ENCODE measurements at places on chromosomes 11 and 22.

GRCh38 chr22:18056807-18057474 lies 20.8 kb upstream of the PEX26 start:
- DNase-seq = no peak

DNA sequence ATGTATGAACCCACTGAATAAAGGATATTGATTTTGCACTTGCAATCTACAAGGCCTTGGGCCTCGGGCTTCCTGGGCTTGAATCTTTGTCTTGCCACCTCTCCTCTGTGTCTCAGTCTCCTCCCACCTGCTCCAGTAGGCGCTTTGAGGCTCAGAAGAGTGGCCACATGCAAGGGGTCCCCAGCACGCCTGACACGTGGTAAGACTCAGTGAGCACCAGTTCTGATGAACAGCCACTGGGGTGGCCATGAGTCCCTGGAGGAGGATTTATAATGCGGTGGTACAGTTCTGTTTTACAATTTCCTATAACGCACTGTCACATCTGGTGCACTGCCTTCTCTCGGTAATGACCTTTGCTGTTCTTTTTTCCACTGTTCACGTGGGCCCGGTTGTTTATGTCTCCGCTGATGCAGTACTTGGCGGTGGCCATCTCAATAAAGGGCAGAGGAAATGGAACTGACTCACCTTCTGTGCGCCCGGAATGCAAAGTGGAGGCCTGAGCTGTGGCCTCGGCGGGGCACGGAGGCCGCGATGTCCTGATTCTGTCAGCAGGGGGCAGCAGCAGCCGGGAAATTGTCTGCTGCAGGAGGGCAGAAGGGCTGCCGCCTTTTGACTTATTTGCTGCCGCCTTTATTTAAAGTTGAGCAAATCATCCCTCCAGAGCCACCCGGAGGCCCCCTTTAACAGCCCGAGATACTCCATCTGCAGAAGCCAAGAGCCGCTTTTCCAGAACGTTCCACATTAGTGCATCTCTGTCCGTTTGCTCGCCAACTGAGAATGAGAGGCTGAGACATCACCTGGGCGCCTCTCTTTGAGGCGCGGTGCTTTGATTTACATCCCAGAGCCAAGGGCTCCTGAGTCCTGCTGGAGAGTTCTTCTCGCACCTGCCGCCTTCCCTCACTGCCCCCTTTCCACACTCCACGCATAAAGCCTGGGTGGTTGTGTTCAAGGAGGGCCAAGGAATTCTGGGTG lies 6.0 kb upstream of the IFT27 start:
- peak; percentile 75 for DNase-seq

- DNase-seq = no peak
Measured at GRCh38 chr11:995752-996420, 40.6 kb downstream of the MUC6 start.

GRCh38 chr11:14519597-14519916 lies 629 bp downstream of the PSMA1 start:
- DNase-seq = no peak

- no peak for DNase-seq
Measured at GRCh38 chr11:70933981-70934583, 318.3 kb downstream of the SHANK2 start.

- DNase-seq = no peak
Measured at GRCh38 chr11:1031121-1031899, 5.2 kb downstream of the MUC6 start.

- DNase-seq = no peak
Measured at GRCh38 chr11:26621132-26621531, 49.1 kb upstream of the MUC15 start.

- DNase-seq = peak; percentile 27
Measured at GRCh38 chr11:64146036-64146955, 19.6 kb downstream of the MACROD1 start.

GRCh38 chr11:76013526-76013925 lies 192.8 kb downstream of the WNT11 start:
- no peak for DNase-seq

DNA sequence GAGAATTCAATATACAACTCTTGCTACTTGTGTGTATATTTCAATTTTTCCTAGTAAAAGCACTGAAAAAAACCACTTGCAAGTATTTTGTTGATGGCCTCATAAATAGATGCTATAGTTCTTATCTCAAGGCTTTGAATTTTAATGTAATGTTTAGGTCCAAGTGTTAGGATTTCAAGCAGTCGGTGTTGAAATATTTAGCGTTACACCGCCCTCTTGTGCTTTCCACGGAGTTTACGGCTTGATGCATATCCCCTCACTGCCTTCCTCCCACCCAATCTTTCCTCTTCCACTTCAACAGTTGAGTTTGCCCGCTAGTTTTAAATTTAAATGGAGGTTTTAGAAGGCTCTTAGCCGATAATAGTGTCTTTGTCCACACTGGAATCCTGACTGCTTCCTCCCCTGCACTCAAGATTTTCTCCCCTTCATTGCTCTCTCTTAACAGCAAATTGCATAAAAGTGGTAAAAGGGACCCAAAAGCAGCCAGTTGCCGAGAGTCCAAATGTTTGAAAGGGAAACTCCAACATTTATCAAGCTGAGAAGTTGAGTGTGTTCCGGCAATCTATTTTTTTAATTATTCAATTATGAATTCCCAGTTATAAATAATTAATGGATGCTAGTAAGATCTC lies 25.9 kb upstream of the HTATIP2 start:
- DNase-seq = no peak

- no peak for DNase-seq
Measured at GRCh38 chr11:120562806-120563425, 51.4 kb downstream of the GRIK4 start.

GRCh38 chr22:37940698-37941376 lies 12.6 kb downstream of the C22orf23 start:
- DNase-seq = no peak

DNA sequence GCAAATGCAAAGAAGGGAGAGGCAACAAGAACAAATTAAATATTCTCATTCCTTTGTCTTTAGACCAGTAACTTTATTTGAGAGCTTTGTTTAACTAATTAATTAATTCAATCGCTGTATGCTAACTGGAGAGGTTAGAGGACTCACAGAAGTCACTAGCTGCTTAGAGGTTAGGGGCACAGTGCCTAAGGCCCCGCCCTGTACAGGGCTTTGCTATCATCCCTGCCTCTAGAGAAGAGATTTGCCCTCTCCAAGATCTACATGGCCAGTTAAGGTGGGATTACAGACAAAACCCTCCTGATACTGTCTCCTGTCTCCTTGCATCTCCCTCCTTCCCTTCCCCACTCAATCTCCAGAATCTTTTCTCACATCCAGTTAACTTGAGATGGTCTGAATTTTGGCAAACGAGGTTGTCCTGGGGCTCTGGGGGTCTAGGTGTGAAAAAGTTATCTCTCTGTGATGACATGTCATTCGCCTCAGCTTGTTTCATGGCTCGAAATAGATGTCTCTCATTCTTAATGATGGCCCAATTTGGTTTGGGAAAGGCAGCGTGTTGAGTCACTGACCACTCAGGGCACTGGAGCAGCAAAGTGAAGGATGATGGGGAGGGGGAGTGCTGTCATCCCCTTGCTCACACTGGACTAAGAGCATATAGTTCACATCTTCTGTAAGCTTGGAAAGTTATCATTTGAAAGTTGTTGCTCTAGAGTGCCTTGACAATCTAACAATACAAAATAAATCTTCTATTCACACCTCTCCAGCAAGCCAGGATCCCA lies 190.9 kb downstream of the KIRREL3 start:
- no peak for DNase-seq

DNA sequence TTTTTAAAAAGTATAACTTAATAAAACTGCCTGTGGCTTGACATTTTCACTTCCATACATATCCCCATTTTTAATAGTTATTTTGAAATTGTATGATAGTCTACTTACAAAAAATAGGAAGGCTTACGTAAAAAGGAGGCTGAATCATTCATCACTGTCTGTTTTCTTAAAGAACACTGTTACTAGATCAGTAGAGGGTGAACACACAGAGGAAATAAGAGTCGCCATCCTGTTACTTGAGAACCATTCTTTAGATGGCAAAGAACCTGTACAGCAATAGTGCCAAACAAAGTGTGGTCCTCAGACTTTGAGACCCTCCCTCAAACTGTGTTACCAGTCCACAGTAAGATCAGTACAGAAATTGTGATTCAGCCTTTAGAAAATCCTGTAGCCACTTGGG lies 180.7 kb downstream of the PGR start:
- DNase-seq = no peak

DNA sequence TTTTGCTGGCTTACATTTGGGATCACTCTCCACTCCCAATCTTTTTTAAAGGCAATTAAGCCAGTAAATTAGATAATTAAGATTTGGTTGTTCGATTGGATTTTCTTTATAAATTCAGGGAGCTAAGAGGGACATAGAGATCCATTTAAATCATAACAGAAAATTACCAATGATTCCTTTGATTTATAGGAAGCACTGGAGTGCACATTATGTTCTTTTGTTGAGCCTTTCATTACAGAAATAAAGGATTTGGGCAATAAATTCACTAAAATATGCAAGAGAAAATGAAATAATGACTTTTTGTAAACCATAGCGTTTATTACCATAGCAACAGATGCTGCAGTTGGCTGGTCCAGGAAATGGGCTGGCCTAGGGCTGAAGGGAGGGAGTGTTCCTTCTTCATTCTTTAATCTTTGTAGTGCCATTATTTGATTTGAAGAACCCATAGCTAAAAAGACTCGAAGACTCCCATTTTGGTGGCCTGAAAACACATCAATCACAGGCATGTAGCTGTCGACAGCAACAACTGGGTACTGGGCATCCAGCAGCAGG lies 73.0 kb downstream of the C2CD3 start:
- DNase-seq = no peak

GRCh38 chr11:77351281-77351886 lies 49.9 kb upstream of the GDPD4 start:
- no peak for DNase-seq

DNA sequence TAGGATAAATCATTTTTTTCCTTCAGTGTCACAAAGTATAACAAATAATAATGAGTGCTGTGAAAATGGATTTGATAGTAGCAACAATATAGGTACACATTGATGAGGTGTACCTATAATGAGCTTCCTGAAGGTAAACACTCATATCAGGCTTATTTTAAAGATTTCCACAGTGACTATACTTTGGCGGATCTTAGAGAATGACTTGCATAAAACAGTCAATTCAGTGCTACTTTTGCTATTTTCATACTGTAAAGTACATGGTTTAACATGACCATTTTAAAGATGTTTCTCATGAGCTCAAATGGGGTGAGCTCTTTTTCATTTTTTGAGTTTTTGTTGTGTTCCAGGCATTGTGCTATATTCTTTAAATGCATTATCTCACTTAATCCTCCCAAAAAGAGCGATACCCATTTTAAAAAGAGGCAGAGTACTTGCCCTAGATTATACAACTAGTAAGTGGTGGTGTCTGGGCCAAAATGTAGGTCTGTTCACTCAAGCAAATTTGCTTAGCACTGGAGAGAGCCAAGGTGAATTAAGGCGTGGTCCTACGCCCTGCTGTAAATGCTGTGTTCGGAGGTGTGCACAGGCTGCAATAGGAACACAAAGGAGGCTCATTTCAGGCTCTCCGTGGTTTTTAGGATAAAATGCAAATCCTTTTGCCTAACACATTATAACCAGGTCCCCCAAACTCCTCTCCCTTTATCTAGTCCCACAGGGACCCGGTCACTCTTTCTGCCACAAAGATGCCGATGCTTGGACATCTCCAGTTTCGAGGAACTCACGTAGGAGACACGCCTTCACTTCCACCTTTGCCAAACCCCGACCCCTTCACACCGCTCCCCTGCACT lies 617 bp upstream of the ALKBH3 start:
- no peak for DNase-seq

DNA sequence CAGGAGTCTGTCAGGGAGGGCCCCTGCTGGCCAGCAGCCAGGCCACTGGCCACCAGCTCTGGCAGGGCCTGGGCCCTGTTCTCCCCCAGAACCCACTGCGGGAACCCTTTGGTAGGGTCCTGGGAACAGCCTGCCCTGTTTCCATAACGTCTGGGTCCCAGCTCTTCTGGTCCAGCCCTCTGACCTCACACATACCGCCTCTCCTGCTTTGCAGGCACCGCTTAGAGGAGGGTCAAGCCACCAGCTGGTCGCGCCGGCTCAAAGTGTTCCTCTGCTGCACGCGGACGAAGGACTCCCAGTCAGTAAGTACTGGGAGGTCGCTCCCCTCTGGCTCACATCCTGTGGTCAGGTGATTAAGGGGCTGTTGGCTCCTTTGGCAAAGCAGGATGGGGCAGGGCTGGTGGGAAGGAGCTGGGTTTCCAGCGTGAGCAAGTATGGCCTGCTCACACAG lies 26.6 kb upstream of the MYRF start:
- DNase-seq = no peak

DNA sequence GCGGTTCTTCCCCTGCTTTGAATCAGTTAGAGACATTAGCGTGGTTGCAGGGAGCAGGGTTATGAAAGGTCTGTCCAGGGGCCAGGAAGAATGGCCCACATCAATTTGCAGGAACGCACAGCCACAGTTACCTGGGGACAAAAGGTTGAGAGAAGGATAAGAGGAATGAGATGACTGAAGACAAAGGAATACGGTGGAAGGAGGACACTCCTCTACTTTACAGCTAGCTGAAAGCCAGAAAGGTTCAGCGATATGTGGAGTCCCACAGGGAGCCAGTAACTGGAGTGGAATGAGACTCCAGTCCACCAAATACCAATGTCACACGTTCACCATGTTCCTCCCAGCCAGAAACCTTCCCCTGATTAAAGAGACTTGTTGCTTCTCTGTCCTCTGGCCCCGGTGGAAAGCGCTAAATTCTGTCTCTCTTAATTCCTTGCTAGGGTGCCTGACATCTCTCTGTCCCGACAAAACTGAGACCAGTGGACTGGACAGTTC lies 10.7 kb downstream of the XNDC1N start:
- DNase-seq = no peak

- no peak for DNase-seq
Measured at GRCh38 chr22:50571264-50572175, 6.7 kb downstream of the CPT1B start.

- DNase-seq = no peak
Measured at GRCh38 chr11:61773356-61773755, 19.0 kb downstream of the TMEM258 start.

- no peak for DNase-seq
Measured at GRCh38 chr11:2789791-2790567, 90.2 kb upstream of the KCNQ1OT1 start.

- no peak for DNase-seq
Measured at GRCh38 chr11:118263695-118264568, at the start of gene MPZL2. Gene MPZL2, minus strand, starts transcription at chr11:118264297. Its CDS starts 144 bp downstream, at chr11:118264153.

GRCh38 chr11:118319337-118319707 lies 14.8 kb downstream of the CD3E start:
- DNase-seq = no peak

- no peak for DNase-seq
Measured at GRCh38 chr22:25722626-25723025, 19.4 kb upstream of the MYO18B start.

DNA sequence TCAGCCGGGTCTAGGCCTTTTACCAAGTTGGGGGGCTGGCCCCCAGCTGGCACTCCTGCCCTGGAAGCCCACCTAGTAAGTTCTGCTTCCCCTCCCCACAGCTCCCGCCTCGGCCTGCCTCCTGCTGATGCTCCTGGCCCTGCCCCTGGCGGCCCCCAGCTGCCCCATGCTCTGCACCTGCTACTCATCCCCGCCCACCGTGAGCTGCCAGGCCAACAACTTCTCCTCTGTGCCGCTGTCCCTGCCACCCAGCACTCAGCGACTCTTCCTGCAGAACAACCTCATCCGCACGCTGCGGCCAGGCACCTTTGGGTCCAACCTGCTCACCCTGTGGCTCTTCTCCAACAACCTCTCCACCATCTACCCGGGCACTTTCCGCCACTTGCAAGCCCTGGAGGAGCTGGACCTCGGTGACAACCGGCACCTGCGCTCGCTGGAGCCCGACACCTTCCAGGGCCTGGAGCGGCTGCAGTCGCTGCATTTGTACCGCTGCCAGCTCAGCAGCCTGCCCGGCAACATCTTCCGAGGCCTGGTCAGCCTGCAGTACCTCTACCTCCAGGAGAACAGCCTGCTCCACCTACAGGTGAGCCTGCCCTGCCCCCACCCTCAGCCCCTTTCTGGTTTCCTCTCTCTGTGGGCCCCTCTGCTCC lies 7.3 kb downstream of the RTN4RL2 start:
- DNase-seq = no peak
